Adipose tissue (tissue), 3 donors: ENCODE measurements at places on chromosomes 1 and 21. TPM values are rescaled to one million over a fixed set of nuclear protein-coding genes. Genes with fewer than 3 reads are reported as not detected.

ZMYND12 gene
- polyA plus RNA-seq = 1.7 TPM

PTPRU gene
- polyA plus RNA-seq = 15.9 TPM

SLC6A9 gene
- 2.1 TPM for polyA plus RNA-seq

SLC44A3 gene
- polyA plus RNA-seq = 28.0 TPM

COL24A1 gene
- polyA plus RNA-seq = 0.09 TPM

ADGRB2 gene
- polyA plus RNA-seq = 0.21 TPM
